Ureter (tissue), 1 donor: ENCODE measurements at places on chromosomes 7 and 10. TPM values are rescaled to one million over a fixed set of nuclear protein-coding genes. Genes with fewer than 3 reads are reported as not detected.

TMEM120A gene
- 80.4 TPM for total RNA-seq

HOXA6 gene
- 8.5 TPM for total RNA-seq

CAMK1D gene
- total RNA-seq: 25.4 TPM

HABP2 gene
- total RNA-seq: 0.23 TPM

ZKSCAN1 gene
- 105 TPM for total RNA-seq

HOXA9 gene
- 7.4 TPM for total RNA-seq

CACNB2 gene
- total RNA-seq: 14.3 TPM

SERPINE1 gene
- total RNA-seq: 4.3 TPM

WNT8B gene
- total RNA-seq: 0.99 TPM

SFRP5 gene
- 0.81 TPM for total RNA-seq

PSMC2 gene
- 96.1 TPM for total RNA-seq

LIPN gene
- total RNA-seq: not detected

NAMPT gene
- 190 TPM for total RNA-seq

RAMP3 gene
- 47.2 TPM for total RNA-seq

STRIP2 gene
- 0.52 TPM for total RNA-seq

ZNF107 gene
- total RNA-seq: 13.8 TPM

VIPR2 gene
- 4.8 TPM for total RNA-seq

C7orf57 gene
- 0.42 TPM for total RNA-seq

TMEM196 gene
- 0.31 TPM for total RNA-seq

WDFY4 gene
- 7.0 TPM for total RNA-seq

NYAP1 gene
- 0.68 TPM for total RNA-seq

PAPOLB gene
- 0.29 TPM for total RNA-seq

SPDYE16 gene
- total RNA-seq: 1.3 TPM

GRID2IP gene
- total RNA-seq: 2.6 TPM

TRIM24 gene
- 44.1 TPM for total RNA-seq

CPED1 gene
- total RNA-seq: 61.4 TPM

FAM25G gene
- not detected for total RNA-seq

ANKRD22 gene
- 14.7 TPM for total RNA-seq

BMPER gene
- total RNA-seq: 6.8 TPM

AEBP1 gene
- 131 TPM for total RNA-seq

PRRT4 gene
- total RNA-seq: 0.49 TPM

EVX1 gene
- 5.6 TPM for total RNA-seq

PTF1A gene
- not detected for total RNA-seq

COL17A1 gene
- total RNA-seq: 18.5 TPM

PON1 gene
- not detected for total RNA-seq

ZNF12 gene
- 29.0 TPM for total RNA-seq

PLXNA4 gene
- total RNA-seq: 7.6 TPM

NEUROG3 gene
- total RNA-seq: not detected

SSBP1 gene
- total RNA-seq: 121 TPM
